ENCODE measurements at places on chromosomes 6 and 20.

DNA sequence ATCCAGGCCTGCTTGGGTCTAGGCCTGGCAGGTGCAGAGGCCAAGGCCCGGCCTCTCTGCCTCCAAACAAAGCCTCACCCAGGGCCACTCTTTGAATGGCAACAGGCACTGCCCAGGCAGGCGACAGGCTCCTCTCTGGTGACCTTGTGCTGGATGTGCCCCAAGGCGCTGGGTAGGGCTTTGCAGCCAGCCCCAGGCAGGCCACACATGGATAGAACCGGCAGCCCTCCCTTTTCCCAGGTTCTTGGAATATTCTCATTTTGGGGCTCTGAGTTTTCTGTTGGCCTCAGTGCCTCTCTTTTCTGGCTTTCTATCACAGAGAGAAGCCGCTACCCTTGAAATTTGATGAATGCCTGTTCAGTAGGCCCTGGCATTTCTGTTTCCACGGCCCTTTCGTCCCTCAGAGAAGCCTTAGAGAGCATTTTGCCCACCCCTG is 18.9 kb downstream of the PKIG start:
- DNase-seq: no peak

- no peak for DNase-seq
Observed at GRCh38 chr6:128617285-128617684, 96.9 kb upstream of the PTPRK start.

DNA sequence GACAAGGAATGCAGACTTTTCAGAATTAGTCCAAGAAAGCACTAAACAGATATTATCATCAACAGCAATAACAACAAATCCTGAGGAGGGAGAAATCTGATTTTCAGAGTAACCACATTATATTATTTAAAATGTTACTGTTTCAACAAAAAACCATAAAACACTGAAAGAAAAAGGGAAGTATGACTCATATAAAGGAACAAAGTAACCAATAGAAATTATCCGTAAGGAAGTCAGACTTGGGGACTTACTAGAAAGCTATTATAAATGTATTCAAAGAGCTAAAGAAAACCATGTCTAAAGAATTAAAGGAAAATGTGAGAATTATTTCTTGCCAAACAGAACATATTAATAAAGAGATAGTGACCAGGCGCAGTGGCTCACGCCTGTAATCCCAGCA is 98.1 kb downstream of the MYLK4 start:
- no peak for DNase-seq

GRCh38 chr6:32895006-32895345 is 41.0 kb downstream of the PSMB9 start:
- DNase-seq: no peak

DNA sequence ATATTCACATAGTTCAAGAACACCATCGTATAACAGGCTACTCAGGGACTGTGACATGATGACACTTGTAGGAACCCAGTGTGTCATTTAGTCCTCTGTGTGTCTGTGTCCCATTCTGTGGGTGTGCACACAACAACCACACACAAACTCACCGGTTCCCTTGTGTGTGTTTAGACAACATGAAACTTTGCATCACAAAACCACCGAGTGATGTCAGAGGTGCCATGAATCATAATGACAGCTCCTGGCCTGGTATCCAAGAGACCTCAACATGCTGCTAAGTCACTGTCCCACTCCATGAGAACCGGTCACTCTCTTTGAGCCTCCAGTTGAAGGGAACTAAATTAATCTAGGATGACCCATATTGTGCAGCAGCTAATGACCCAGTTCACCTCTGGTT is 421.3 kb downstream of the PREX1 start:
- no peak for DNase-seq

- no peak for DNase-seq
Observed at GRCh38 chr20:17916433-17916891, 52.1 kb downstream of the SNX5 start.

GRCh38 chr6:118725944-118726343 is 74.6 kb upstream of the CEP85L start:
- no peak for DNase-seq

DNA sequence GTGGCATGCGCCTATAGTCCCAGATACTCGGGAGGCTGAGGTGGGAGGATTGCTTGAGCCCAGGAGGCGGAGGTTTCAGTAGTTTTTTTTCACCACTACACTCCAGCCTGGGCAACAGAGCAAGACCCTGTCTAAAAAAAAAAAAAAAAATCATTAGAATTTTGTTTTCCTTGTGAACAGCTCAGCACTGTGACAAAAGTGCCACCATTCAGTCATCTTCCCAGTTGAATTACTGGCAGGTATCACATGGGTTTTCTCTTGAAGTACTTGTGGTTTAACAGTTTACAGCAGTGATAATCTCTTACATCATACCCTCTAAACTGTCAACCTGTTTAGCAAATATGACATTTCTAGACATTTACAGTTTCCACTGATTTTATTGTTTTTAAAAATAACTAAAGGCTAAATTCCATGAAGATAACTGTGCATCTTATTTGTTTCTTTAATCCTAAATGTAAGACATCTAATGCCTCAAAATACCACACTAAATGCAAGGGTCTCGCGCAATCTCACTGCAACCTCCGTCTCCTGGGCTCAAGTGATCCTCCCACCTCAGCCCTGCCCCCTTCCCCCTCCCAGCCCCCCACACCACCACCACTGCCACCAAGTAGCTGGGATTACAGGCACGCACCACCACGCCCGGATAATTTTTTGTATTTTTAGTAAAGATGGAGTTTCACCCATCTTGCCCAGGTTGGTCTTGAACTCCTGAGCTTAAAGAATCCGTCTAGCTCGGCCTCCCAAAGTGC is 7.0 kb downstream of the TRPC4AP start:
- DNase-seq: no peak

DNA sequence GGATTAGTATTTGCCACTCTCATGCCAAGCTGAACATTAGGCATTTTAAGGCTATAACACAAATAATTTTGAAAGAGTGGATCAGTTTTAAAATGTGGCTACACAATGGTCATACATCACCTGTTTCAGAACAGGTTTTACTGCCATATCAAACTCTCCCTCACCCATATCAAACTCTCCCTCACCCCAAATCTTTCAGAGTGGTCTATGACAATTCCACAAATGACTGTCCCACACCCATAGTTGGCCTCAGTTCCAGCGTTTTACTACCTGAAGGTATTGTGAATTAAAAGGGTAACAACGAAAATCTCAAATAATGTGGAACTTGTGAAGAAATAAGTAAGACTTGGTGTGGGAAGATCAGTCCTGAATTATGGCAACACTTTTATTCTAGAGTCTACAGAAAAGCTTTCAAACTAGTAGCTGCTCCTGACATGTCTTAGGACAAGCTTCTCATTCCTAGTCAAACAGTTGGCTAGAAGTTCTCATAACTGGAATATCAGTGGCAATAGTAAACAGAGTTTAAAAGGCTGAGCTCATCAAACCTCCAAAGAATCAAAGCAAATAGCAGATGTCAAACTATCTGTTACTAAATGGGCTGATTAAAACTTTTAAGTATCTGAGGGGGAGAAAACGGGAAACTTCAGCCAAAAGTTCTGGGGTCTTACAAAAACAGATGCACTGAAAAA is 52.4 kb downstream of the MAP3K7 start:
- no peak for DNase-seq

GRCh38 chr20:48550814-48551213 is 277.0 kb downstream of the PREX1 start:
- DNase-seq: no peak

- no peak for DNase-seq
Observed at GRCh38 chr20:52219441-52219840, 27.9 kb upstream of the ZFP64 start.

DNA sequence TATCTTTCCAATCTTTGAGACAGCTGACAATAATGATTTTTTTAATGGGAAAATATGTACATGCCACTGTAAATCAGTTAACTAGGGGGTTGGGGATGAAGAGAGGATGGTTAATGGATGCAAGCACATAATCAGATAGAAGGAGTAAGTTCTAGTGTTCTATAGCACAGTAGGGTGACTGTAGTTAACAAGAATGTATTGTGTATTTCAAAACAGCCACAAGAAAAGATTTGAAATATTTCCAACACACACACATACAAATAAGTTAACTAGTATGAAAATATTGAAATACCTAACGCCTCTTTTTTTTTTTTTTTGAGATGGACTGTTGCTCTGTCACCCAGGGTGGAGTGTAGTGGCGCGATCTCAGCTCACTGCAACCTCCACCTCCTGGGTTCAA is 153.4 kb upstream of the SALL4 start:
- DNase-seq: no peak

GRCh38 chr6:75145976-75146375 is 59.9 kb downstream of the COL12A1 start:
- no peak for DNase-seq

DNA sequence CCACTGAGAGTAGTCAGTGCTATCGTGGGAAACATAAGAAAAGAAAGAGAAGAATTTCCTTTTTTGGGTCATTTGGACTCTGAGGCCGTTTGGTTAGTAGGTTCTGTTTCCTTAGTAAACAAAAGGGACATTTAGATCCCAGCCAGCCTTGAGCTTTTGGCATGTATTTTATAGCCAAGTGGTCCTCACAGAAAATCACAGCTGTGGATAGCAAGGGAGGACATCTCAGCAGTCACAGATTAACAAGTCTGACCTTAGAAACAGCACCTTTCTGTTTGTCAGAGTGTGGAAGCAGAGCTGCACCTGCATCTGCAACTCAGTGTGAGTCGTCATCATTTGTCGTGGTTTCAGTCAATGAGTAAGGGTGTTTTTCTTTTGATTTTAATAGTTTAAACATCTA is 40.5 kb downstream of the FAM120B start:
- DNase-seq: no peak

- DNase-seq: no peak
Observed at GRCh38 chr20:49285813-49286494, 8.1 kb upstream of the ZNFX1 start.

DNA sequence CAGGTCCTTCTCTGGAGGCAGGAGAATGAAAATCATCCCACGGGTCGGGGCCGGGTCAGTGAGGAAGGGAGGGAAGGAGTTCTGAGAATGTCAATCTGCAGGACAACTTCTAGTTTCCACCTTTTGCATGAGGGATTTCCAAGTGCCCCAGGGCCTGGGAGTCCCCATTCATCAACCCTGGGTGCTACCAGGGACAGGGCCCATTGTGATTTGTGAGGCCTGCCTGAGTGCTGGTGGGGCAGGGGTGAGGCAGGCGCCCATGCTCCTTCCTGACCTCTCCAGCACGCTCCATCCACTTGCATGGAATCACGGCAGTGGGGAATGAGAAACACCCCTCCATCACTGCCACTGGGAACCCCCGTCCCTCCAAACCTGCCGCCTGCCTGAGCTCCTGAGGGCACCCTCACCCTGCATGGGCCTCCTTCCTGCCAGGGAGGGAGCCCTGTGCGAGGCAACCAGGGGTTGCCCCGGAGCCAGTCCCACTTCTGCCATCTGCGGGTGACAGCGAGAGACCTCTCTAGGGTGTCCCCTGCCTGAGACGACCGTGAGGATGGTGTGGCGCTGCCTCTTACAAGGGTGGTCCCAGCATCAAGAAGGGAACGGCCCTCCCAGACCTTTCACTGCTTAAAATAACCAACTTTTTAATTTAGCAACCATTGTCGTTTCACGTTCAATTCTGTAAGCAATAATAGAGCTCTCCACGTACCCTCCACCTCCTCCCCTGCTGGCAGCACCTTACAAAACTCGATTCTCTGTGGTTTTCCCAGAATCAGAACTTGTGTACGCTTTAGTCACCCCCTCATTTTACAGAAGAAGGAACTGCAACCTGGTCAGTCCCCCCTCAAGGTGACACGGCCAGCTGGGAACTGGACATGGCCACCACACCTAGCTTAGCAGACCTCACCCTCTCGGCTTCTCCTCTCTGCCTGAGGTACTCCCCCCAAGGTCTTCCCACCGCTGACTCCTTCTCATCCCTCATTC is 28.6 kb downstream of the PMEPA1 start:
- no peak for DNase-seq

DNA sequence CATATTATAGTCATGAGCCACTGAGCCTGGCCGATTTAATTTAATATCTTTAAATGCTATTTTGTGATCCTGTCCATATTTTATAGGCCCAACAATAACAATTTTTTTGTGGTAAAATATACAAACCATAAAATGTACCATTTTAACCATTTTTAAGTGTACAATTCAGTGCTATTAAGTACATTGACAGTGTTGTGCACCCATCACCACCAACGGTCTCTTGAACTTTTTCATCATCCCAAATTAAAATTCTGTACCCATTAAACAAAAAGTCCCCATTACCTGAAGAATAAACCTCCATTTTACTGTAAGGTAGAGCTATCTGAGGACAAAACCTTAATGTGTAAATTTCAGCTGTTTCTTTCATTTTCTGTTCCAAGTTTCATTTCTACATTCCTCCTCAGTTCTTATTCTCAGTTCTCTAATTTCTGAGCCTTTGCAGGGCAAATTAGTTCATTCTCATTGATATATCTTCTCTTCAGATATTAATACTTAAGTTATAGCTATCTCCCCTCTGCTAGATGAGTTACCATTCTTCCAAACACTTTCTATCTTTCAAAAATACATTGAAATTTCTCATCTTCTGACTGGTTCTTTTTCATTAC is 10.3 kb downstream of the MTO1 start:
- no peak for DNase-seq

GRCh38 chr20:63508072-63508768 is 9.3 kb upstream of the EEF1A2 start:
- DNase-seq: no peak

GRCh38 chr20:53448875-53449274 is 144.8 kb downstream of the ZNF217 start:
- DNase-seq: no peak

GRCh38 chr20:39825524-39825923 is 863.4 kb downstream of the DHX35 start:
- DNase-seq: no peak

GRCh38 chr20:60283281-60283680 is 325.1 kb downstream of the CDH26 start:
- no peak for DNase-seq

- DNase-seq: no peak
Observed at GRCh38 chr6:168132531-168133167, 53.6 kb upstream of the FRMD1 start.

- DNase-seq: no peak
Observed at GRCh38 chr20:33145521-33145920, 22.4 kb upstream of the BPIFA2 start.

Data from GM12891 (cell line).